ENCODE measurements at places on chromosomes 4 and X. TPM values are rescaled to one million over a fixed set of nuclear protein-coding genes. Genes with fewer than 3 reads are reported as not detected.

Gene CNKSR2
- total RNA-seq = not detected

Gene VCX2
- not detected for total RNA-seq

Gene EGFL6
- not detected for total RNA-seq

Gene SHROOM2
- 0.15 TPM for total RNA-seq

Gene TCP11X2
- total RNA-seq = not detected

Gene ARSD
- not detected for total RNA-seq

Gene RBM47
- not detected for total RNA-seq

Gene TLR2
- not detected for total RNA-seq

Gene HTR2C
- not detected for total RNA-seq

Gene GRIA2
- not detected for total RNA-seq

Gene UGT8
- total RNA-seq = not detected

Gene GRID2
- not detected for total RNA-seq

Gene DYNLT3
- 33.5 TPM for total RNA-seq

Gene PDLIM3
- not detected for total RNA-seq

Gene PAK3
- total RNA-seq = not detected

Gene ATP1B4
- not detected for total RNA-seq

Gene GPRASP1
- total RNA-seq = 2.7 TPM

Gene ADH7
- total RNA-seq = not detected

Gene GLOD5
- total RNA-seq = not detected

Gene STATH
- not detected for total RNA-seq

Gene BCORL1
- total RNA-seq = 5.3 TPM

Gene APEX2
- 11.8 TPM for total RNA-seq

Gene CPLX1
- 3.1 TPM for total RNA-seq

Gene MTMR1
- total RNA-seq = 33.2 TPM

Gene FAM47E
- total RNA-seq = not detected

Gene H2AZ1
- total RNA-seq = 544 TPM

Gene MORC4
- total RNA-seq = 11.9 TPM

Gene ARMCX1
- not detected for total RNA-seq

Gene FATE1
- total RNA-seq = not detected

Gene NAA15
- 25.3 TPM for total RNA-seq

Gene SERPINA7
- not detected for total RNA-seq

Gene TBC1D1
- 30.5 TPM for total RNA-seq

Gene FGF13
- total RNA-seq = not detected

Gene NLRP2B
- not detected for total RNA-seq

Gene SUPT20HL1
- total RNA-seq = not detected

Gene GRXCR1
- not detected for total RNA-seq

Gene CSAG1
- total RNA-seq = not detected

Gene PAGE2B
- not detected for total RNA-seq

Gene MID1
- 0.04 TPM for total RNA-seq

Gene CT45A1
- total RNA-seq = not detected

Gene DUX4
- not detected for total RNA-seq

Gene BMPR1B
- not detected for total RNA-seq

Gene FMR1NB
- total RNA-seq = not detected

Gene HOPX
- not detected for total RNA-seq

Gene KLHL4
- not detected for total RNA-seq

Gene MSX1
- total RNA-seq = 10.2 TPM

Gene SPANXN4
- total RNA-seq = not detected

Gene CT47A7
- total RNA-seq = not detected

Gene CFAP99
- 0.67 TPM for total RNA-seq

Gene EBP
- 50.2 TPM for total RNA-seq

Gene RUFY3
- 25.2 TPM for total RNA-seq

Gene NPY1R
- total RNA-seq = not detected

Gene DGKK
- total RNA-seq = not detected

Data from Karpas-422 (cell line).